ENCODE measurements at places on chromosomes 2 and 18.

- peak; percentile 85 for DNase-seq
Observed at GRCh38 chr2:119283873-119284331, 60.3 kb downstream of the STEAP3 start.

DNA sequence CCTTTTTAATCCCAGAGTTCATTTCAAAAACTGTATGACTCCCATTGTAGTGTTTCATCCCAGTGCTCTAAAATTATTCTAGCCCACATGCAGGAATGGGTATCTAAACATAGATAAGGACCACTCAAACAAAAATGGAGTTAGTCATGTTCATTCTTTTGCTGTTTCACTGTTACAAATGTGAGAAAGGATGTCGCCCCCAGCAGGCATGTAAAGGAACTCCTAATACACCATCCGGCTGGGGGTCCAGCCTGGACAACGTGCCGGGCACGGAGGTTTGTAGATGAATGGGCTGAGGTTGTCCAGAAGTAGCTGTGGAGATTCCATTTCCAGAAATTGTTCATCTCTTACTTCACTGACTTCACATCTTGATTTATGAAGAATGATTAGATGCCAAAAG lies 101.9 kb upstream of the RAB12 start:
- DNase-seq: peak; percentile 37

GRCh38 chr2:133240491-133241223 lies 327.6 kb downstream of the NCKAP5 start:
- no peak for DNase-seq

DNA sequence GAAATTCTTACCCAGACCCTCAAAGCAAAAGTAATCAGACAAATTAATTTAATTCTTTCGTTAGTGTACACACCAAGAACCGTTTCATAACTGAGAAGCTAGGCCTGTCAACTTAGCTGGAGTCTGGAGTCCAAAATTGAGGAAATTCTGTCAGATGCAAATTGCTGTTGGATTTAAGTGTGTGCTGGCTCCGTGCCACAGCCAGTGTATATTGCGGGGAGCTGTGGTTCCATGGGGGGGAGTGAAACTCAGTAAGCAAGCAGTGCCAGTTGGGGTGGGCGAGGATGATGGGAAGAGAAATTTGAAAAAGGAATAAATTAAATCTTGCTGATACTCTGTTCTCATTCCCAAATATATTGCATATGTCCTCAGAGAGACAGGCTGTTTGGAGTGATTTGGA lies 4.0 kb downstream of the ARPC2 start:
- DNase-seq: no peak

- no peak for DNase-seq
Observed at GRCh38 chr18:80154293-80154692, 45.2 kb downstream of the ADNP2 start.

DNA sequence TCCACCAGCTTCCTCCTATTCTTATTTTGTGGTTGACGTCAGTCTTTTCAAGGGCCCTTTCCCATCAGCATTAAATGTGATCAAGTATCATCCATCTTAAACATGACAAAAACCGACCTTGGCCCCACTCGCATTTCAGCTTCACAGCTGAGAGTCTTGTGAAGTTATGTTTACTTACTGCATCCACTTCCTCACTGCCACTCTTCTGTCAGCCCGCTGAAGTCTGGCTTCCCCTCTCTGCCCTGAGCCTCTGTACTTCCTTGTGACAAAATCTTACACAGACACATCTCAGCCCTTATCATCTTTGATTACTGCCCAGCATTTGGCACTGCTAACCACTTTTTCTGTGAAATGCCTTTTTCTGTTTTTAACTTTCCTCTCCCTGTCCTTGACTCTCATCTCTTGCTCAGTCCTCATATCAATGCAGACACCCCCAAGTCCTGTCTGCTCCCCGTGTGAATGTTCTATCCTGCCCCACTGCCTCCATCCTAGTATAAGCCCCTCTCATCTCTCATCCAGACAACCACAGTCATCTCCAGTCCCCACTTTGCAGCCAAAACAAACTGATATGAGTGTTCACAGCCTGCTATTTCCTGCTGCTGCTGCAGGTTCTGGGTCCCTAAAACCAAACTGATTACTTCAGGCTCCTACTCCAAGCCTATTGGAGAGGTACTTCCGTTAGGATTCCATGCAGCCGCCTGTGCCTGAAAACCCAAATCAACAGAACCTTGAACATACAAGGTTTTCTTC lies 31.4 kb downstream of the FOSL2 start:
- DNase-seq: peak; percentile 62

DNA sequence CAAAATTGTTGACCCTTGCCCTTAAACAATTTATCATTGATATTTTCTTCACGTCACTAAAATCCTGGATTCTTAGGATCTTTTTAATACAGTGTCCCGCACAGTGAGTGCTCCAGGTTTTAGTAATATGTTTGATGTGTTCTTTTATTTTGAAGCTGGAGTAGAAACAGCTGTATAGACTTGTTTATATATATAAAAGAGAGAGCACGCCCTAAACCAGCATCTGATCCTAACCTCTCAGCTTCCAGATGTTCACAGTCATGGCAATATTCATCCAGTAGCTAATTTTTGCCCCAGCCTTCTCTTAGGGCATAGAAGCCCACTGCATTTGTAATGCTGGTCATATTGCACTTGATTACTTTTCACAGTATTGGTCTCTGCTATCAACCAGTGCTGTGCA lies 170.0 kb upstream of the EPAS1 start:
- no peak for DNase-seq

DNA sequence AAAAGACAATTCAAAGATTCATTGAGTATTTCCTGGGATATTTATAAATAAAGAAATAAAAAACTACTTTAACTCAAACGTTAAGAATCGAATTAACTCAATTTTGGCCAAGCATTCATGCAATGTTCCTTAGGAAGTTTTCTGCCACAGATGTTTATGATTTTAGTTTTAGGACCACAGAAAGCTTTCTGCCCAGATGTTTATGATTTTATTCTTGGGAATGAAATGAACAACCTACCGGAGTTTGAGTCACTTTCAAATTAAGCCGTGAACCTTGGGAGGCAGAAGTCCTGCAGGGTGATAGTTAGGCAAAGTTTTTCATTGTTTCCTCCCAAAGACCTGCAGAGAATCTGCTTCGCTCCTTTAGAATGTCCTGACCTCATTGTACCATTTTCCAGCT lies 34.7 kb upstream of the MBP start:
- no peak for DNase-seq

DNA sequence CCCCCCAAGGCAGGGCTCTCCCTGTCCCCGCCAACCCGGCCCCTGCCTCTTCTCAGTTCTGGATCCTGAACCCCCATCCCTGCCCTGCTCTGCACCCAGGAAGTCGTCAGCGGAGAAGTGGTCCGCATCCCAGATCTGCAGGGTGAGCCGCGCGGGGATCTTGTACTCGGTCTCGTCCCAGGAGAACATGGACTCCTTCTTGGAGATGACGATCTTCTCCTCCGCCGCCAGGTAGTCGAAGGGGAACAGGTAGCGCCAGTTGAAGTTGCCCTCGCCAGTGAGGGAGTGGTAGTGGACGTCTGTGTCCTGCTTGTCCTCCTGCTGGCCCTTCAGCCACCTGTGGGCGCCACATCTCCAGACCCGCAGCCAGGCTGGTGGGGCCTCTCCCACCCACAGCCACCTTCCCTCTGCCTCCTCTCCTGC lies 16.3 kb downstream of the OTOF start:
- no peak for DNase-seq

DNA sequence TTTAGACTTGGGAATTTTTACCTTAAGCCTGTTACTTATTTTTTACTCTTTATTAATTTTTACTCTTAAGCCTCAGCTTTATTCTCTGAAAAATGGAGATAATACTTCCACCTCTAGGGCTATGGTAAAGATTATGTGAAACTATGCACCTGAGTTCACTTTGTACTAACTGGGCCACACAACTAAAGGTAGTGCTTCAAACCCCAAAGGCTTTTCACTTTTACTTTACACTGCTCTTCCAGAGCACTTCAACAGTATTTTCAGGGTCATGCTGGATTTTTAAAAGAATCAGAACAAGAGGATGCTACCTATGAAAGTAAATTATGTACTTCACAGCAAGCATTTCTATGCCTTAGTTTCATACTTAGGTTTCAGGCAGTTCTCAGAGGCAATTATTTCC lies 27.8 kb downstream of the MEX3C start:
- no peak for DNase-seq

DNA sequence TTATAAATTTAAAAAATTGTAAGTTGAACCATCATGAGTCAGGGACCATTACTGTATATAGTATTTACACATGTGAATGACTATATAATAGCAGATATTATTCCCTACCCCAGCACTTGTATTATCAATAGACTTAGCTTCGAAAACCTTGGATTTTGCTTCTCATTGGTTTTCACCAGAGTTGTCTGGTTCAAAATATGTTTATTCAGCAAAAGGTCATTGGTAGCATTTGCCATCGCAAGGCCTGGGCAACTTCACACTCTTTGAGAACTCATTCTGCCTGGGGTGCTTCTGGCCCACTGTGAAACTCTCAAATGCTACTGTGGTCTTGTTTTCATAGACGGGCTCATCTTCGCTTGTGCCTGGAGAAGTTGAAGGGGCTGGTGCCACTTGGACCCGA lies 20.1 kb downstream of the MXD1 start:
- DNase-seq: no peak

DNA sequence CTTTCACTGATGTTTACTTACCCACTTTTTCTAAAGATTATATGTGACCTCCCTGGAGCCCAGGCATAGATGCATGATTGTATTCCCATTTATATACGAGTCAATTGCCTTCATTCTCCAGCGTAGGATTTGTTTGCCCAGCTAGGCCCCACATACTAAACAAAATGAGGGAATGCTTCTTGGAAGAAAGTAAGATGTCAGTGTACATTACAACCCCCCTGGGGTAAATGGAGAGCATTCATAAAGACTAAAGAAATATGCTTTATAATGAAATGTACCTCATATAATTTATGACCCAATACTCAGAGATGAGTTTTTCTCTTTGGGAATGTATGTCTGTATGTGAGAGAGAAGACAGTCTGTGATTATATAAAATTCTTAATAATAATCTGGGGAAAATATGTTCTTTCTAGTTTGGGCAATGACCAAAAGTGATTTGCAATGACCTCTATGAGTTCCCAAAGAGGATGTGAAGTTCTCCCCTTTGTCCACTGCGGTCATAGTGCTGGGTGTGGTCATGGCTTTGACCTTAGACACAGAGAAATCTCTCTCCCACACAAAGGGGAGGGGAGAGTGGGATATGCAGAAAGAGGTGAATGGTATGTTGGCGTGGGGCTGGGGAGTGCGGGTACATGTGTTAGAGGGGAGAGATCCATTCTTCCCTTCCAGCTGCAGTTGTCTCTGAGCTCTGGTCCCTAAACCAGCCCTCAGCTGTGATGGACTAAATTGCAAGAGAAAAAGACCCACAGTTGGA lies 175.6 kb downstream of the EN1 start:
- no peak for DNase-seq

- DNase-seq: no peak
Observed at GRCh38 chr2:39603436-39603835, 62.3 kb upstream of the TMEM178A start.

DNA sequence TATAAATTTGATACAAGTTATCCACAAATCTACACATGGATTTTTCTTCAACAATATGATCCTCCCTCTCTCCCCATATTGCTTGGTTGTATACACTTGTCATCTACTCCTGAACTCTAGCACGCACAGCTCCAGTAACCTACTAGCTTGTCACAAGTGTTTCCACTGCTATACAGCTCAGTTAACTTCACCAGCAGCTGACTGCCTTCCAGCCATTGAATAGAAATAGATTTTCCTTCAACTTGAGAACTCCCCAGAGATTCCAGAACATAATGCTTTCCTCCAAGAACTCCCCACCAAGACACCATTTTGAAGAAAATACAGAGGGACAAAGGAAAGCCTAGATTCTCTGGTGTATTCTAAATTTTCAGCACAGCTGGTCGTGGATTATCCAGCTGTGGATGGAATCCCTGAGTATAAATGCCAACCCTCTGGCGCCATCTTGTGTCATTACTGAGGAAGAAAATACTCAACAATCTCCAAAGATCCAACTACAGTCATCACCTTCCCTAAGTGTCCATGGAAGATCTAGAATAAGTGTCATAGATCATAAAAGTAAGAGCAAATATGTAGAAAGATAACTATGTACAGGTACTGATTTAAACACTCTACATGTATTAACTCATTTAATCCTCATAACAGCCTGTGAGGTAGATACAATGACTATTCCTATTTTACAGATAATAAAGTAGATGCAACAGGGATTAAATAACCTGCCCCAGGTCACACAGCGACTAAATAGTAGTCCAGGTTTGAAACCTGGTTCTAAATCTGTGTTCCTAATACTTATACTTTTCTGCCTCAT lies 156.7 kb downstream of the ARHGAP28 start:
- no peak for DNase-seq

GRCh38 chr2:44470151-44470550 lies 108.4 kb downstream of the CAMKMT start:
- no peak for DNase-seq

- no peak for DNase-seq
Observed at GRCh38 chr2:216164087-216164486, 54.9 kb downstream of the XRCC5 start.

- DNase-seq: no peak
Observed at GRCh38 chr2:28219758-28220368, 172.8 kb upstream of the FOSL2 start.

- no peak for DNase-seq
Observed at GRCh38 chr18:36403896-36404820, 106.6 kb downstream of the FHOD3 start.

DNA sequence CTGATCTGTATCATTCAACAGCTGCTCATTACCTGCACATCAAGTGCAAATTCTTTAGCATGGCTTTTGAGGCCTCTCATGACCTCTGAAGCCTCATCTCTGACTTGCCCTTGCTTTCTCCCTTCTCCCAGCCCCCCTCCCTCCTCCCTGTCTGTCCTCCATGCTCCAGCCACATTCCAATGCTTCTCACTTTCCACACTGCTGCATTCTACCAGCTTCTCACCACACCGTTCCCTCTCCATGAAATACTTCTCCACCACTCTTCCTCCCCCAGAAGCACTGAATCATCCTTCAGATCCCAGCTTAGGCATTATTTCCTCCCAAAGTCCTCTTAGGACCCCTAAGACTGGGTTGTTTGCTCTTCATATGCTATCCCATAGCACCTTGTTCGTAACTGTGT lies 26.9 kb downstream of the GCG start:
- no peak for DNase-seq

GRCh38 chr2:238793306-238793705 lies 54.6 kb upstream of the TWIST2 start:
- no peak for DNase-seq

- DNase-seq: no peak
Observed at GRCh38 chr18:49169037-49169521, 218.3 kb upstream of the SMAD7 start.
